Kidney (tissue), 22 donors: ENCODE measurements at places on chromosomes 1 and 21.

- DNase-seq: no peak
These were observed 25.8 kb upstream of the LRRN2 start for GRCh38 chr1:204711103-204711946.

DNA sequence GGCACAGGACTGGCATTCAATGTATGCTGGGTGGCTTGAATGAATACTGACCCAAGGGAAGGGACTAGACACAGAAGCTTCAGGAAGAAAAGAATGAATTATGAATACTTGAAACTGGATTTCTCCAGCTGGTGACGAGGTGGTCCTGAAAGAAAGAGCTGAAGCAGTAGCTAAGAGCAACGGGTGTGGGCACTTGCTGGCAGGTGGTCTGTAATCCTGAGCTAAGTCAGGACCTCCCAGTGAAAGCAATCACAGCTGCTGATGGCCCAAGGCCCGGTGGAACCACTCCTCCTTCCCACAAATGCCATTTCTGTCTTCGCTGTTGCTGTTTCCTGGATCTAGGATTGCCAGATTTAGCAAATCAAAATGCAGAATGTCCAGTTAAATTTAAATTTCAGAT lies 47.0 kb downstream of the NEK2 start:
- DNase-seq: no peak

- DNase-seq: no peak
These were observed 2.2 kb downstream of the SPATC1L start for GRCh38 chr21:46181953-46182547.

DNA sequence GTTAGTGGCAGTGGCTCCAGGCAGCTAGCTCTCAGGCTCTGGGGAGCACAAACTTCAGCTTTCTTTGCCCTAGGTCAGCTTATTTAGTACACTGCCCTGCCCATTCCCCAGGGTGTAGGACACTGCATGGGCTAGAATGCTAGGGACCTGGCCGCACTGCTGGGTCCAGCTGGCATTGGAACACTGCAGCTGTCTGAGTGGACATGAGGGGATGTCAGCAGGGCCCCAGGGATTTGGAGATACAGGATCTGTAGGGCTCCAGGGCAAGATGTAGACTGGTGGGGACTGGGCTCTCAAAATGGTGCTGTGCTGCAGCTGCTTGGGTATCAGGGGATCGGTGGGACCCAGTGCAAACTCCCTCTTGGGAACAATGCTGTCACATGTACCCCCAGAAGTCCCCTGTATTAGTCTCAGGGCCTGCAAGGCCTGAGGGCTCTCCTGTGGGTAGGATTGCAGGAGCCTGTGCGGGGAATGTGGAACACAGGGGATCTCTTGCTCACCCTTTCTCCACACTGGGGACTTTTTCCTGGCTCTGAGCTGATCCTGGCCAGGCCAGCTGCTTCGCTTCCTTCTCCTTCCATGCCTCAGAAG lies 25.2 kb upstream of the TTC22 start:
- DNase-seq: no peak

DNA sequence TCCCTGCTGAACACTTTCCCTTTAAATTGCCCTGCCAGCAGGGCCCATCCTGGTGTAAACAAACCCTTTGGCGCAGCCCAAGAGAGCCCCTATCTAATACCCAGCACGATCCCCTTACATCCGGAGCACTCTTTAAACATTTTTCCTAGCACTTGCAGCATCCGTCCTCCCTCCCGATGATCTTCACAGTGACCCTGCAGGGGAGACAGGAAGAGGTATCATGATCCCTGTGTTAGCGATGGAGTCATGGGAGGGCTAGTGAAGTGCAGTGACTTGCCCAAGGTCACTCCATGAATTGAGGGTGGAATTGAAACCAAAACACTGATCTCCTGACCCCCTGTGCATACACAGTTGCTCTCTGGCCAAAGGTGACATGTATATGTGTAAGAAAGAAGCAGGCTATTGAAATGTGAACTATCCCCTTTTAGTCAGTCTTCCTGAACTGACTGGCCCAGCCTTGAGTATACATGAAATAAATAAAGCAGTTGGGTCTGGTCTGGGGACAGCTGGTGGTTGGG lies 9.8 kb upstream of the KCNQ4 start:
- DNase-seq: no peak
